ENCODE measurements at places on chromosomes 4 and X. TPM values are rescaled to one million over a fixed set of nuclear protein-coding genes. Genes with fewer than 3 reads are reported as not detected.

- no peak for DNase-seq
Observed at GRCh38 chr4:141614878-141615586, 21.4 kb upstream of the IL15 start.

- DNase-seq = no peak
Observed at GRCh38 chr4:96835991-96836390, 996.1 kb downstream of the PDHA2 start.

GRCh38 chr4:68352791-68353190 lies 2.9 kb upstream of the YTHDC1 start:
- DNase-seq = no peak

Gene S100G
- total RNA-seq = not detected

Gene PRRG3
- total RNA-seq = 14.0 TPM

DNA sequence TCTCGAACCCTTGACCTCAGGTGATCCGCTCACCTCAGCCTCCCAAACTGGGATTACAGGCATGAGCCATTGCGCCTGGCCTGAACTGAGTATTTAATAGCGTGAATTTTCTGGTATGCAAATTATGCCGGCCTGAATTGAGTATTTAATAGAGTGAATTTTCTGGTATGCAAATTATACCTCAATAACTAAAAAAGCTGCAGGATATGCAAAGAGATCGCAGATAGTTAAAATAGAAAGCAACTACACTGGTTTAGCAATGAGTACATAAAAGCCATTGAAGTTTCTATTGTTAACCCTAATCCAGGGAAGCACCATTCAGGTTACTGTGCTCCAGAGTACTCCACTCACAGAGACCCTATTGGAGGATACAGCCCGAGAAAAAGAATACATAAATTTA lies 22.8 kb downstream of the FBXW7 start:
- DNase-seq = no peak

- no peak for DNase-seq
Observed at GRCh38 chr4:155094201-155094820, 114.1 kb upstream of the NPY2R start.

DNA sequence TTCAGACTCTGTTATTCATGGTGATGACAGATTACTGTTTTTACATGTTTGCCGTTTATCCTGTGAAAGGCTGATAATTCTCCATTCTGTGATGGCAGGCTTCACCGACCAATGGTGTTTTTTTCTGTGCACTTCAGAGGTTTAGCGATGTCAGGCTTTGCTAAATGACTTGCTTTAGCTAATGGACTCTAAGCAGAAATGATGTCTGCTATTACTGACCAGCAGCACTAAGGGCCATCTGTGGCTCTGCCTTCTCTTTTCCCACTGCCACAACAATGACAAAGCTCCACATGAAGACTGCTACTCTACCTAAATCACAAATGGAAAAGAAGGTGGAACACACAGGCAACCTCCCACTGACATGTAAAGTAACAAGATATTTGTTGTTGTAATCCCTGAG lies 68.4 kb upstream of the ALB start:
- DNase-seq = no peak

DNA sequence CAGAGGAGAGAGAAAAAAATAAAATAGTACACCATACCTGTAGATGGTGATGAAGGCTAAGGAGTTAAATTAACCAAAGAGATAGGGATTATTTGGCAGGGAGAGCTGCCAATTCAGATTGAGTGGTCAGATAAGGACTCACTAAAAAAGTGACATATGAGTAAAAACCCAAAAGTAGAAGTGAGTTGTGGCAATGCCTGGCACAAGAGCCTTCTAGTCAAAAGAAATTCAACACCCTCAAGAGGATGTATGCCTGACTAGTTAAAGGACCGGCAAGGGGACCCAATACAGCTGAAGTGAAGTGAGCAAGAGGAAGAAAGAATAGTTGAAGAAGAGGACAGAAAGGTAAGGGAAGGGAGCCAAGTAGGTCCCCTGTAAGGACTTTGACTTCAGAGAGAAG lies 34.9 kb downstream of the ELF2 start:
- DNase-seq = no peak

- peak; percentile 13 for DNase-seq
Observed at GRCh38 chrX:101485212-101485949, at the start of gene ARMCX4. Gene ARMCX4 (plus strand): TSS chrX:101485456. CDS start chrX:101488590, 3,134 bp downstream.

DNA sequence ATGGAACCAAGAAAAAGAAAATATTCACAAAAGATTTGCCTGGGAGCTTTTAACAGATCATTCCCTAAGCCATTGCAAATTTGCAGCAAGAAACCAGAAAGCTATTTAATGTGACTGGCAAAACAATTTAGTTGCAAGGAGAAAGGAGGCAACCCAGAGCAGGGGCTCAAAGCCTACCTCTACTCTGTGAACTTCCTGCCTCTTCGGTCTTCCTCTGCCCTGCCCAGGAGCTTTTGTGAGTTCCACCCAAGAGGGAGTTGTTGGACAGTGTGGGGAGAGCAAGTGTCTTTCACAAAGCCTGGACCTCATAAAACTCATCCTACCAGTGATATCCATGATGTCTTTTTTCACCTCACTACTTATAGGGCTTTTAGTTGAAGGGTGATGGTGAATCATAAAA lies 107.4 kb downstream of the AFF1 start:
- DNase-seq = no peak

DNA sequence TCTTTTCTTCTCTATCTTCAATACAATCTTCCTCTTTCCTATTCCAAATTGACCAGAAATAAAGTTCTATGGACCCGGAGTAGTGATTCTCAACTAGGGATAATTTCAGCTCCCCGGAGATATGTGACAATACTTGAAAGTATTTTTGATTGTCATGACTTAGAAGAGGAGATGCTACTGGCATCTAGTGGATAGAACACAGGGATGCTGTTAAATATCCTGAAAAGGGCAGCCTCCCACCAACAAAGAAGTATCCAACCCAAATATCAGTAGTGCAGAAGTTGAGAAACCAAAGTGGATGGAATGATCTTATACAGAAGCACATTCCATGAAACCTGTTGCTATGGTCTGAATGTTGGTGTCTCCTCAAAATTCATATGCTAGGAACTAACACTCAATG lies 65.7 kb upstream of the NDST3 start:
- no peak for DNase-seq

DNA sequence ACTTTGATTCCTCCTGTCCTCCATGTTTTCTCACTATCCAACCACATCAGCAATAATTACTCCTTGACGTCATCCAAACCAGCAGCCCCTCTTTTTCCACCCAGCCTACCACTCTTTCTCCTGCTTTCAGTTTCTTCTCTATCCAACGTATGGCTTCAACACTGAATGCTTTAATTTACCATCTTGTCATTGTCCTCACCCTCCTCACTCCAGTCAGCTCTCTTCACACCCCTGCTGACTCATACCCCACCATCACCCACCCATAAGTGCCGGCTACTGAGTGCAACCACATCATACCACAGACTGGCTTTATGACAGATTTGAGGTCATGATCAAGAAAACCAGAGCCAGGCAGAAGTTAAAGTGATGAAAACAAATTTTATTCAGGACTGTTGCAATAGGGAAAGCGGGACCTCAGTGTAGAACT lies 9.8 kb upstream of the ANXA5 start:
- no peak for DNase-seq

DNA sequence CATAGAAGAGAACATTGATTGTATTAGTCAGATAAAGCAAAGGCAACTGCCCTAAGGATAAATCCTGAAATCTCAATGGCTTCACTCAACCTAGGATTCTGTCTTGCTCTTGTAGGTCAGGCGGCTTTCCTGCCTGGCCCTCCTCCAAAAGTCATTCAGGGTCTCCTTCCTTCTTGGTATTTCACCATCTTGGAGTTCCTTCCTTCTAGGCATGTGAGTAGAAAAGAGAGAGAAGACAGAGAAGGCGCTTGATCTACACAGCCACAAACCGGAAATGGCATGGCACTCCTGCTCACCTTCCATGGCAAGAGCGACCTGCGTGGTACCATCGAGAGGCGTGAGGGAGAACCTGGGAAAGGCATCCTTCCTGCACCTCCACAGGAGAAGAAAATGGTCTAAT lies 45.3 kb upstream of the HELT start:
- DNase-seq = no peak

Measured in tibial nerve (tissue), 4 donors.